ENCODE measurements at places on chromosomes 1 and 21.
A peak's percentile ranks its signal among the peaks of the same experiment; 100 is the strongest.

DNA sequence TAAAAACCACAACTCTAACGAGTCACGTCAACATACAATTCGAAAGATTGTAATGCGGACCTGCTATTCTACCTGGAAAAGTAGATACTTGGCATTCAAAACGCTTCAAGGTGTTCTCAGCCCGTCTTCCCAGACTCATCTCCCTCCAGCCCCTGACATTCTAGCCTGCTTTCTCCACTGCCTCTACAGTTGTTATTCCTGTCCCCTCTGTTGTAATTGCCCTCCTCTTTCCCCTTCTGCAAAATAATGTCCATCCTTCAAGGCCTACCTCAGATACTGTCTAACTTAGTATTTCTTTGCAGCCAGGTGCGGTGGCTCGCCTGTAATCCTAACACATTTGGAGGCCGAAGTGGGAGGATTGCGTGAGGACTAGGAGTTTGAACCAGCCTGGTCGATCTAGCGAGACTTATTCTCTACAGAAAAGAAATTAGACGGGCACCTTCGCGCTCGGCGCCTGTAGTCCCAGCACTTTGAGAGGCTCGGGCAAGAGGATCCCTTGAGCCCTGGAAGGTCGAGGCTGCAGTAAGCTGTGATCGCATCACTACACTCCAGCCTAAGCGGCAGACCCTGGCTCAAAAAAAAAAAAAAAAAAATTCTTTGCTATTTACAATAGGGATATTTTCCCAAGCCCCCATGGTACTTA, 756 bp upstream of the RBM34 start:
- H3K27ac ChIP-seq, result peak overlapping the region; percentile 86
- H3K4me3 ChIP-seq, result peak overlapping the region; percentile 84
- H3K4me1 ChIP-seq, result peaks cover 3% of the 10 kb centered on the region
- peaks cover 9% of the 10 kb centered on the region for H3K36me3 ChIP-seq

DNA sequence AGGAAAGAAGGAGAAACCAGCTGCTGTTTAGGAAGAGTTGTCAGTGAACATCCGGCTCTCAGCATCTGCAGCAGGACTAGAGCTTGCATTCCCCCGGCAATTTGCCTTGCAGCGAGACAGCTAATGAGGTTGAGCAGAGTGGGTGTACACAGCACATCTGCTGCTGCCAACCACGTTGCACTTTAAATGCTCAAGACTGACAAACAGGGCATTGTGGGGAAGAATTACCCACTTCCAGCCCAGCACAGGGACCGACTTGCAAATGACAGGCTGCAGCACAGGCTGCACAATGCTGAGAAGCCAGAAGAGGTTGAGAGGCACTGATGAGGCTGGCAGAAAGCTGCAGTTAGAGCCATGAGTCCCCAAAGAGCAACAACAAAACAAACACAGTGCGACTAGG, 47.5 kb upstream of the PLA2G2C start:
- H3K4me1 ChIP-seq, result peaks cover 7% of the 10 kb centered on the region
- H3K4me3 ChIP-seq, result no peak overlapping the region
- H3K27ac ChIP-seq, result no peak overlapping the region
- DNase-seq, result no peak

GRCh38 chr21:44899768-44900558, 20.7 kb downstream of the ITGB2 start:
- no peaks in the 10 kb centered on the region for H3K36me3 ChIP-seq
- no peak overlapping the region for H3K4me3 ChIP-seq
- no peaks in the 10 kb centered on the region for H3K4me1 ChIP-seq
- no peak for DNase-seq
- H3K27me3 ChIP-seq, result no peaks in the 10 kb centered on the region

- H3K36me3 ChIP-seq, result no peaks in the 10 kb centered on the region
- H3K27ac ChIP-seq, result no peak overlapping the region
- DNase-seq, result no peak
- no peaks in the 10 kb centered on the region for H3K27me3 ChIP-seq
Observed at GRCh38 chr1:165896277-165896676, 68.9 kb downstream of the UCK2 start.

- no peak overlapping the region for H3K27ac ChIP-seq
- H3K4me1 ChIP-seq, result no peaks in the 10 kb centered on the region
- no peak overlapping the region for H3K4me3 ChIP-seq
- no peaks in the 10 kb centered on the region for H3K36me3 ChIP-seq
- DNase-seq, result no peak
- H3K27me3 ChIP-seq, result no peaks in the 10 kb centered on the region
Observed at GRCh38 chr1:168772428-168773060, 43.5 kb upstream of the DPT start.

DNA sequence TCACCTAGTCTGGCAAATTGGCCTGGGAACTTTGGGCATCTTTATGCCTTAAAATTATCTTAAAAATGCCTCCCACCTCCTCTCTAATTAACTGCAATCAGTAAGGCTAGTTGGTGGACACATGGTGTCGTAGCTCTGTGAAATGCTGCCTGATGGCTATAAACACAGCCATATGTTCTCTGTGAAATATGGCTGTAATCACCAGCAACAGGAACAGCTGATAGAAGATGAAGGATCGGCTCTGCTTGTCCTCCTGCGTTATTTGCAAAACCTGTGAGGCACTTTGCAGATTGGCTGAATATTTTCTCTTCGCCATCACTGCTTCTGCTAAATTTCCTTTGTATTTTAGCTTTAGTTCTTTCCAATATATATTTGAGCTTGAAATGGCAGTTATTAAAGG, 419.6 kb downstream of the RWDD3 start:
- no peak overlapping the region for H3K27ac ChIP-seq
- H3K27me3 ChIP-seq, result no peaks in the 10 kb centered on the region
- no peak overlapping the region for H3K4me3 ChIP-seq

DNA sequence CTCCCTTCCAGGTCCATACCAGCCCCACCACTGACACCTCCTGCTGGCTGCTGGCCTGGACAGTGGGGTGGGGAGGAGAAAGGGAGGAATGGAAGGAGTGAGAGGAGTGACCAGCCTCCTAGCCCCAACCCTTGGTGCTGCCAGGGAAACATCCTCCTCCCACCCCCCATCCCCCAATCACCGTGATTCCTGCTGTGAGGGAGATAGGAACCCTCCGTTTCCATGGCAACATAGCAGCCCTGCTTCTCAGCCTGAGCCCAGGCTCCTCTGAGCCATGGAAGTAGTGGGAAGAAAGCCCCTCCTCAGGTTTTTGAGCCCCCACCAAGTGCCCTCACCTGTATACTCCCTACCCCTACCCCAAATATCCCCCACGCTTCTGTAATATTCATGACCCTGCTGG, 44.4 kb upstream of the SCMH1 start:
- H3K4me1 ChIP-seq, result no peaks in the 10 kb centered on the region
- no peak overlapping the region for H3K27ac ChIP-seq
- H3K27me3 ChIP-seq, result peaks cover 6% of the 10 kb centered on the region
- no peaks in the 10 kb centered on the region for H3K36me3 ChIP-seq
- peak; percentile 22 for DNase-seq

Data from cardiac muscle cell (in vitro differentiated cells and primary cell).